Activated CD8-positive, alpha-beta memory T cell treated with anti-CD3 and anti-CD28 coated beads, Interleukin-2, amount 50 U/mL, for 4 hours (primary cell): ENCODE measurements at places on chromosomes 6 and 20.
A peak's percentile ranks its signal among the peaks of the same experiment; 100 is the strongest.

GRCh38 chr6:147142684-147143245, 61.5 kb upstream of the STXBP5 start:
- DNase-seq = no peak

DNA sequence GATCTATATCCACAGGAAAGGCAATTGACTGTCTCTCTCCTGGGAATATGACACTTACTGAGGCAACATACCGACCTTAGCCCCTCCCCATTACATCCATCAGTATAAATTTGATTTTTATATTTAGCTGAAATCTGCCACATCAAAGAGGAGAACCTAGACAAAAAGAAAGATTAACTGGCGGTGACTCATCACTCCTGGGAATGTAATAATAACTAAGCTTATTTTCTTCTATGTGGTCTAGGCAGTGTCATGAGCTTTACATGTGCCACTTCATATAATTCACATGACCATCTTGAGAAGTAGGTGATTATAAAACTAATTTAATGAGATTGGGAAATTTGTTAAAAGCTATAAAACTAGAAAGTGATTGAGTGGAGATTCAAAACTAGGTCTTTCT, 520.0 kb upstream of the HS3ST5 start:
- DNase-seq = no peak

DNA sequence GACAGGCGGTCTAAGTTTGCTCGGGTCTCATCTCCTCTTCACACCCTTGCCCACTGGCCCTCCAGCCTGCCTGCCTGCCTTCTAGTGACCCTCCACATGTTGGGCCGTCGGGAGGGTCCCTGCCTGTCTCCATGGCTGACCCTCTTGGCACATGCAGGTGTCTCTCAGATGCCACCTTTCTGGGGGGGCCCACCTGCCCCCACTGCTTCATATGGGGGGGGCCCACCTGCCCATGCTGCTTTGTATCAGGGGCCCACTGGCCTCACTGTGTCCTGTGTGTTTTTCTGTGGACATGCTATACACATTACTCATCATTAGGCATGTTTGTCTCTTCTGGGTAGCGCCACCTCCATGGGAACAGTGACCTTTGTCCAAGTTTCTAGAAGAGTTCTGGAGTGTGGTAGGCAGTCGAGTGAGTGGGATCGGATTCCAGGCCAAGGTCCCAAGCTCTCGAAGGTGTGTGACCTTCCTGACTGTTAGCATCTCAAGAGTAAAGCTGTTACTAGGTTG, 40.4 kb upstream of the KIF25 start:
- no peak for DNase-seq

- no peak for DNase-seq
These were observed 41.7 kb upstream of the NKX2-2 start for GRCh38 chr20:21555470-21556120.

DNA sequence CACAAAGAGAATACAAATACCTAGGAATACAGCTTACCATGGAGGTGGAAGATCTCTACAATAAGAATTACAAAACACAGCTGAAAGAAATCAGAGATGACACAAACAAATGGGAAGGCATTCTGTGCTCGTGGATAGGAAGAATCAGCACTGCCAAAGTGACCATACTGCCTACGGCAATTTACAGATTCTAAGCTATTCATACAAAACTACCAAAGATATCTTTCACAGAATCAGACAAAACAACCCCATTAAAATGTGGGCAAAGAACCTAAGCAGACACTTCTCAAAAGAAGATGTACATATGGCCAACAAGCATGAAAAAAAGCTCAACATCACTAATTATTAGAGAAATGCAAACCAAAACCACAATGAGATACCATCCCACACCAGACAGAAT, 133.2 kb upstream of the SSTR4 start:
- no peak for DNase-seq

- DNase-seq = peak; percentile 64
These were observed 107.4 kb downstream of the SULF2 start for GRCh38 chr20:47677635-47678453.

GRCh38 chr6:56532766-56533551, 109.7 kb downstream of the DST start:
- DNase-seq = no peak

GRCh38 chr20:51385646-51386530, 156.6 kb downstream of the NFATC2 start:
- DNase-seq = no peak

- DNase-seq = no peak
These were observed 67.2 kb downstream of the YTHDF1 start for GRCh38 chr20:63148696-63149095.

- DNase-seq = no peak
These were observed 38.2 kb downstream of the SAMD5 start for GRCh38 chr6:147546501-147547368.
